ENCODE measurements at places on chromosomes 13 and 19.

DNA sequence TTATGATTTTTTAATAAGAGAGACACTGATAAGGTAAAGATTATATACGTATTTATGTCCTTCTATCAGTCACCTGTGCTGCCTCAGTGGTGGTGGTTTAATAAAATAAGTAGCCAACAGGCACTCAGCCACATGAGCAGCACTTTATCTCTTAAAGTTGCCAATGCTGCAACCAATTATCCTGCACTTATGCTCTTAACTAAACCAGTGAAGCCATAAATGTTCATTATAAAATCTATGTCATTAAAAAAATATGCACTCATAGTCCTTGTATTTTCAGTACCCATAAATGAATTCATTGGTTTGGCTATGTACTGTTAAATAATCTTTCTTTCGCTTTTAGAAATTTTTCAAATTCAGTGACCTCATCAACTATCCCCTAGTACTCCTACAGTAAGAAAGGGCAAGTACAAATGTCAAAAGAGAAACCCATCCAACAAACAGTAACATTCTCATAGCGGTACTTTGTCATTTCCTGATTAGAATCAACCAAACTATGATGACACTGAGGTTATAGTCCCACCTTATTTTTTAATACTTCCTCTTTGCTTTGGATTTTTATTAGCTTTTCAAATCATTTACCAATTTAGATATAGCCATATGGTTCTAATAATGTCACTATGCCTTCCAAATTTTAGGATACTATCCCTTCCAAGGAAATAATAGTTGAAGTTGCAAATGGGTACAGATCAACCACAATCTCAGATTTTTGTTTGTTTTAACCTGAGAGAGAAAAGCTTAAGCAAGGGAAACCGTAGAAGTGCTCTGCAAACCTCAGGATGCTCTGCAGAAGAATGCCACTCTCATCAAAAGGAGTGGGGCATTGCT lies 190.9 kb downstream of the KLF12 start:
- no peak for DNase-seq

DNA sequence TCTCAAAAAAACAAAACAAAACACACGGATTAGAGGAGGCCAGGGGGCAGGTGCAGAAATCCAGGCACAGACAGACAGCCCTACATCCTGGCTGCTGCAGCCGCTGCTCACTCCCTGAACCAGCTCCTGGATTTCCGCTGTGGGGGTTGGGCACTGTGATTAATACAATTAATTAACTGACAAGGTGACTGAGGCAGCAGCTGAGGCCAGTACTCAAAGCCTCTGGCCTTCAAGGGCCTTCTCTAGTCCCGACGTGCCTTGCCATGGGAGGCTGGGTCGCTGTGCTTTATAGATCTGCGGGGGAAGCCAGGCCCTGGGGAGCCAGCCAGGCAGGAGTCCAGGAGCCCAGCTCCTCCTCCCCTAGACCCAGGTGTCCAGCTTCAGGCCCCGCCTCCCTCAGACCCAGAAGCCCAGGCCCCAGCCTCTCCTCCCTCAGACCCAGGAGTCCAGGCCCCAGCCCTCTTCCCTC lies 4.6 kb downstream of the NECTIN2 start:
- no peak for DNase-seq

GRCh38 chr19:19051478-19052213 lies 12.1 kb upstream of the SLC25A42 start:
- no peak for DNase-seq

DNA sequence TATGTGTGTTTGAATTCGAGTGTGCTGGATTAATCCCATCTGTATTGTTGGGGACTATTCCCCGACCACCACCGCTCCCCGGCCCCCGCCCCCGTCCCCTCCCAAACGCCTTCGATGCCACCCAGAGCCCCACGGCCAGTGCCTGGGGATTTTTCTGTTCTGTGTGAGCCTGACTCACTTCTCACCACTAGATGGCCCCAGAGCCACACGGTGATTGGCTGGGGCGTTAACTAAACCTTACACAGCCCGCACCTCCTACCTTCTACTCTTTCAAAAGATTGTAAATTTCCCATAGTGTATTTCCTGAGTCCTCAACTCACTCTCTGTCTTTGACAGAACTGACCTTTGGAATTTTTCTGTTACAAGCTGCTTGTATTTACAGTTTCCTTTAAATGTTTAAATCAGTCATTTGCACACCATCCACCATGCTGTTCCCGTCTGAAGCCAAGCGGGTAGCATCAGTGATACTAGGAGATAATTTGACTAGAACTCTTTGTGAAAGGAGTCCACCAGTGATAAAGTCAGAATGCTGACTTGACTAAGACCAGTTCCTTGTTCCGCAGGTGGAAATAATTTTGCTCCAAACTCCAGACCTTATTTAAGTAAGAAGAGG lies 61.4 kb downstream of the RFX2 start:
- peak; percentile 44 for DNase-seq

DNA sequence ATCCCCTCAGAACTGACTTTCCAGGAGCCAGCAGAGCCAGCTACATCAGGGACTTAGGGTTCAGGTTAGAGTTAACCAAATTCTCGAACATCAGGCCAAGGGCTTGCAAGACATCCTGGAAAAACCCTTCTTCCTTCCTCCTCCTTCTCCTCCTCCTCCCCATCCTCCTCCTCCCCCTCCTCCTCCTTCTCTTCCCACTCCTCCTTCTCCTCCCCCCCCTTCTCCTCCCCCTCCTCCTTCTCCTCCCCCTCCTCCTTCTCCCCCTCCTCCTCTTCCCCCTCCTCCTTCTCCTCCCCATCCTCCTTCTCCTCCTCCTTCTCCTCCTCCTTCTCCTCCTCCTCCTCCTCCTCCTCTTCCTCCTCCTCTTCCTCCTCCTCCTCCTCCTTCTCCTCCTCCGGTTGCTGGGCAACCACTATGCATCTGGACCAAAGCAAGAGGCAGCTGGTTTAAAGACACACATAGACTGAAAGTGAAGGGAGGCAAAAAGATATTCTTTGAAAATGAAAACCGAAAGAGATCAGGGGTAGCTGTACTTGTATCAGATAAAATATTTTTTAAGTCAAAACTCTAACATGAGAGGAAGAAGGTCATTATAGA lies 5.9 kb upstream of the CCL25 start:
- no peak for DNase-seq

- no peak for DNase-seq
Observed at GRCh38 chr13:29925457-29926097, 75.2 kb upstream of the UBL3 start.

DNA sequence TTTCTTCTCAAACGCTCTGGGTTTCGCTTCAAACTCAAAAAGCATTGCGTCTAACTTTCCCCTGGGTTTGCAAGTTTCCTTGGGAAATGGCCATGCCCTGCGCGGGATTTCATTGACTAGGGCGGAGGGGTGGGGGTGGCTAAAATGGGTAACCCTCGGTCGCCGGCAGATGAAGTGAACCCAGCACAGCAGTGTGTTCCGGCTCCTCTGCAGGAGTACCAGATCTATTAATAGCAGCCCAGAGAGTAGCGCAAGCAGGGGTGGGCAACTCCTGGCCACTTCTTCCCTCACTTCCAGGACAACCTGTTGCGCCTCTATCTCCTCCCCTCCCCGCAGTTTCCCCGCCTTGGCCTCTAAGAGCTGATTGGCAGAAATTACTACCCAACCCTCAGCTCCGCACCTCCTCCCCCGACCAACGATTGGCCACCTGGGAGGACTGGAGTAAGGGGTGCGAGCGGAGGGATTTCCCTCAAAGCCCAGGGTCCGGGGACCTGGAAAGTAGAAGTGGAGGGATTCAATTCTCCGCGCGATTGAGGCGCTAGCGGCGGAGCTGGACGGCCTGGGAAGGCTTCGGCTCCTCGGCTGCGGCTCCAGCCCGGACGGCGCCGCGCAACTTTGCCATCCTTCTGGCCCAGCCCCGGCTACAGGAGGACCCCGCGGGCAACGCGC lies at the start of gene FREM2:
FREM2 (plus strand) TSS at position 501 of the 669 bp plus-strand sequence. CDS start 268 bp downstream, outside the sequence.
- DNase-seq = no peak

- DNase-seq = no peak
Observed at GRCh38 chr19:10921199-10921909, 7.1 kb downstream of the YIPF2 start.
